ENCODE measurements at places on chromosomes 3 and 15.
A peak's percentile ranks its signal among the peaks of the same experiment; 100 is the strongest.

DNA sequence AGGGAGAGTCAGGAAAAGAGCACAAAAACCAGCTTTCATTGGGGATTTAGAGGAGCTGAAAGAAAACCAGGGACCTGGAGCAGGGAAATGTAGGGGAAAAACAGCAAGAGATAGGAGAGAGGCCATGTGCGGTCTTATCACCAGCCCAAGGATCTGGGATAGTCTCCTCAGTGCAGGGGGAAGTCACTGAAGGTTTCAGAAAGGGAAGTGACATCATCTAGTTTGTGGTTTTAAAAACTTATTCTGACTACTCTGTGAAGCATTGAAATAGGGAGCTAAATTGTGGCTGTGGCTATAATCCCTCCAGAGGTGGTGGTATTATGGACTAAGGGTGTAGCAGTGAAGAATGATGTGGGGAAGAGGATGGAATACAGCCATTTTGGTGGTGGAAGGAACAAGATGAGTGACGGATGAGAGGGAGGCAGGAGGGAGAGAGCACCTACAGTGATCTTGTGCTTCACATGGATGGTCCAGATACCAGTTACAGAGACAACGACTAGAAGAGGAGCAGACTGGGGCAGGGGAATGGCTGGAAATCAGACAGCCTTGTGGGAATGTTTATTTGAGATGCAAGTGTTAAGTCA is 72.7 kb downstream of the HMG20A start:
- H3K4me3 ChIP-seq, result no peak overlapping the region
- no peak overlapping the region for H3K27ac ChIP-seq
- no peaks in the 10 kb centered on the region for H3K27me3 ChIP-seq
- peaks cover 45% of the 10 kb centered on the region for H3K4me1 ChIP-seq

- no peak overlapping the region for H3K4me3 ChIP-seq
- H3K4me1 ChIP-seq, result no peaks in the 10 kb centered on the region
- H3K27me3 ChIP-seq, result no peaks in the 10 kb centered on the region
- no peak for DNase-seq
- no peaks in the 10 kb centered on the region for H3K36me3 ChIP-seq
- no peak overlapping the region for H3K27ac ChIP-seq
Observed at GRCh38 chr3:53554559-53555067, 60.2 kb downstream of the CACNA1D start.

DNA sequence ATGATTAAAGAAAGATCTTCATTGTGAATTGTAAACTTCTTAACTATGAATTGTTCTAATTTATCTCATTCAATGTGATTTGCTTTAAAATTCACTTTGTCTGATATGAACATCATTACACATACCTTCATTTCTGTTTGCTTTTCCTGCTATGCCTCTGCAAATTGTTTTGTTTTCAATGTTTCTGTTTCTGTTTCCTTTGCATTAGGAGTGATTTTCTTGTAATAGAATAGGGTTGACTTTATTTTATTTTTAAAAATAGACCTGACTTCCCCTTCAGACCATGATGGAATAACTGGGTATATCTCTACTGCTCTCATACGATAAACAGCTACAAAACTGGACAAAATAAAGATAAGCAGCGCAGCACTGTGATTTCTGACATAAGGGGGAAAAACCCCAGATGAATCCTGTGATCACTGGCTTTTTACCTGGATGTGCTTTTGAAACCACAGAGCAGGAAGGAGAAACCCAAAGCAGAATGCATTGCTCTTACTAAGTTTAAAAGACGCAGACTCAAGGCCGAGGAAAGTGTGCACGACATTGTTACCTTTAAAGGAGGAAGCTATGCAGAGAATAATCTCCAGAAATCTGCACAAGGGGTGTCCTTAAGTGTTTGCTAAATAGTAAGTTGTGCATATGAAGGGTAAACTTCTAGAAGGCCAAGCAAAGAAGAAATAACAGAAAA is 420.2 kb downstream of the TBC1D5 start:
- H3K36me3 ChIP-seq, result no peaks in the 10 kb centered on the region
- no peak overlapping the region for H3K4me3 ChIP-seq
- no peaks in the 10 kb centered on the region for H3K4me1 ChIP-seq
- DNase-seq, result no peak
- no peaks in the 10 kb centered on the region for H3K27me3 ChIP-seq

GRCh38 chr15:99155961-99156443 is 51.1 kb downstream of the SYNM start:
- H3K27ac ChIP-seq, result no peak overlapping the region
- H3K27me3 ChIP-seq, result no peaks in the 10 kb centered on the region
- DNase-seq, result no peak
- H3K36me3 ChIP-seq, result peaks cover 5% of the 10 kb centered on the region
- no peaks in the 10 kb centered on the region for H3K4me1 ChIP-seq

DNA sequence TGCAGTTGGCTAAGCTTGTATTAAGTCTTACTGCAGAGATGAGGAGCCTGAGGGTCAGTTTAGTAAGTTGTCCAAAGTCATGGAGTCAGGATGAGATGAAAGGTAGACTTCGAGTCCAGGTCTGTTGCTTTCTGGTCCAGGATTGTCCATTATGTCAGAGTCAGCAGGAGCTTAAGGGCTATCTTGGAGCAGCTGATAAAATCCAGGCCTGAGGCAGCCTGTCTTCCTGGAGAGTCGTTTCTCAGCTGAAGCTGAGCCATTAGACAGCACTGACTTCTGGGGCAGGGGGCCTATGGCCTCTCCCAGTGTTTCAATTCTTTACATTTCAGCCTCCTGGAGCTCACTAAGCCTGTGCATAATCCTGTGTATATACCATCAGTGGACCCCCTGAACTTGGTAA is 219.5 kb upstream of the GAP43 start:
- no peaks in the 10 kb centered on the region for H3K27me3 ChIP-seq
- no peaks in the 10 kb centered on the region for H3K36me3 ChIP-seq
- no peak overlapping the region for H3K4me3 ChIP-seq
- peaks cover 27% of the 10 kb centered on the region for H3K4me1 ChIP-seq
- DNase-seq, result no peak

DNA sequence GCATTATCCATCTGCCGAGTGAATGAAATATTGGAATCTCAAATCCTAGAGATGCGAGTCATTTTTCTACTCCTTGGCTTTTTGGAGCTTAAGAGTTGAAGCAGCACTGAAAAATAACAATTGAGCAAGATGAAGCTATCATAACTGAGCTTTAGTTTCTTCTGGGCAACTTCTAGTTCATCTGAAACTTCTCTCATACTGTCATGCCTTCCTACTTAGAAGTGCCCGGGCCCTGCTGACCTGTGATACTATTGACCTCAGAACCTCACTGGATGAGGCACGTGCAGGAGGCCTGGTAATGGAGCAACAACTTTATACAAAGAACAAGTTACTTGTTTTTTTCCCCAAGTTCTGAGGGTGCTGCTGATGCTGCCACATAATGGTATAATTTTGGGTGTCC is 48.5 kb upstream of the P3H2 start:
- H3K4me3 ChIP-seq, result no peak overlapping the region
- peaks cover 12% of the 10 kb centered on the region for H3K4me1 ChIP-seq
- H3K27me3 ChIP-seq, result no peaks in the 10 kb centered on the region
- H3K36me3 ChIP-seq, result no peaks in the 10 kb centered on the region

DNA sequence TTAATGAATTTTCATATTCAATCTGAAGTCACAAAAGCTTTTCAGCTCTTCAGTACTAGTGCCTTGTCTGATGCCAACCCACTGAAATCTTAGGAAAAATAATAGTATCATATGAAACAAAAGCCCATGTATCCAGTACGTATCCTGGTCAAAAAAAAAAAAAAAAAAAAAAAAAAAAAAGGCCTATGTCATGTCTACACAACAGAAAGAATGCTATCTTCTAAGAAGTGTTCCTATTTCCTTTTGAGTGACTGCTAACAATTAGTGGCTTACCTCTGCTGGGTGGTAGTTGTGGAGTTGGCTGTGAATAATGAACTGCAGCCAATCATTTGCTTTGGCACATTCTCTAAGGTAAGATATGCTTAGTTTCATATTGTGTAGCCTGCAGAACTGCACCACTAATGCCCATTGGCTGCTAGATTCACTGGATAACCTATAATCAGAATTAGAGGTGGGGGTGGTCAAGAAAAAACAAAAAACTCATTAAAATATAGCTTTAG is 59.6 kb downstream of the EIF3J start:
- H3K36me3 ChIP-seq, result peaks cover 40% of the 10 kb centered on the region
- no peaks in the 10 kb centered on the region for H3K27me3 ChIP-seq
- DNase-seq, result no peak
- H3K4me1 ChIP-seq, result no peaks in the 10 kb centered on the region

GRCh38 chr15:36970522-36970921 is 129.8 kb downstream of the MEIS2 start:
- H3K4me1 ChIP-seq, result no peaks in the 10 kb centered on the region
- H3K4me3 ChIP-seq, result no peak overlapping the region
- no peak overlapping the region for H3K27ac ChIP-seq
- no peaks in the 10 kb centered on the region for H3K27me3 ChIP-seq

DNA sequence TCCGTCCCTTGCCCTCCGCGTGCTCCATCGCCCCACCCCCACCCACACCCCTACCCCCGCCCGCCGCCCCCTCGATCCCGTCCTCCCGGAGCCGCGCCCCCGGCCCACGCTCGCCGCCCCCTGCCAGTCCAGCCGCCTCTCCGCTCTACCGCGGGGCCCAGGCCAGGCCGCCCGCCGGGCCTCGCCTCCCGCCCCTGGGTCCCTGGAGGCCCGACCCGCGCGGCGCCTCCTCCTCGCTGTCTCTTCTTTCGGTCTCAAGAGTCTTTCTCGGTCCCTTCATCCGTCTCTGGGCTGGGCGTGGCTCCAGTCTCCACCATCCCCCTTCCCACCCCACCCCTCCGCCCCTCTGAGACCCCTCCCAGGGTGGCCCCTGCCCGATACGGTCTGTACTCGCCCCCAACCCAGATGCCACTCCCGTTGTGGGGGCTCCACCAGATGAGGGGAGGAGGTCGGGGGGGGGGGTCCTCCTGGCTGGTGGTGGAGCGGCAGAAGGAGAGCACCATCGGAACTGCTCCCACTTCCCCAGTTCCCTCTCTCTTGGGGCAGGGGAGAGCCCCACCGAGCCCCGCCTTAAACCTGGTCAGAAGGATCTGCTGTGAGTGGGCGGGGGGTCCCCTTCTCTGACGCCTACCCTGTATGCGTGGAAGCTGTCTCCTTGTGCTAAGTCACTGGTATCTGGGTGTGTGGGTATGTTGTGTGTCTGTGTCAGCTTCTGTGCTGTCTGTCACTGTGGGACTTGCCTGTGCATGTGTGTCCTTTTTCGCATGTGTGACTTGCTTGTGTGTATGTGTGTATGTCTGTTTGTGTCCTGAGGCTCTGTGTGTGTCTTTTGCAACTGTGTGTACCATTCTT is 1.0 kb downstream of the PRKCD start:
- H3K4me3 ChIP-seq, result peak overlapping the region; percentile 95
- DNase-seq, result no peak
- peak overlapping the region; percentile 86 for H3K27ac ChIP-seq
- H3K27me3 ChIP-seq, result no peaks in the 10 kb centered on the region

DNA sequence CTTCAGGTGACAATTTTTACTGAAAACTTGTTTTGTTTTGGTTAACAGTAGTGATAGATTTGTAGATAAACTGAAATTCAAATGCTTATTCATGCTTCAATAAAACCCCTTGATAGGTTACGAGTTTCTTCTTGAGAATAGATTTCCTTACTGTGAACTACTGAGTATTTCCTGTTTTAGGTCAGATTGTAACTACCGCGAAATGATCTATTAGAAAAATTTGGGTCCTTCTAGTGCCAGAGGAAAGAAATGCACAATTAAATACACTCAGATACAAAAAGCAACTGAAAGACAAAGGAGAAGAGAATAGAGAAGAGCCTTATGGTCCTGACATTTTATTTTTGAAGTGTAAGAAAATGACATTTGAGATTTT is 251.7 kb upstream of the TBL1XR1 start:
- DNase-seq, result no peak
- no peak overlapping the region for H3K27ac ChIP-seq
- H3K4me1 ChIP-seq, result peaks cover 8% of the 10 kb centered on the region
- H3K36me3 ChIP-seq, result no peaks in the 10 kb centered on the region

DNA sequence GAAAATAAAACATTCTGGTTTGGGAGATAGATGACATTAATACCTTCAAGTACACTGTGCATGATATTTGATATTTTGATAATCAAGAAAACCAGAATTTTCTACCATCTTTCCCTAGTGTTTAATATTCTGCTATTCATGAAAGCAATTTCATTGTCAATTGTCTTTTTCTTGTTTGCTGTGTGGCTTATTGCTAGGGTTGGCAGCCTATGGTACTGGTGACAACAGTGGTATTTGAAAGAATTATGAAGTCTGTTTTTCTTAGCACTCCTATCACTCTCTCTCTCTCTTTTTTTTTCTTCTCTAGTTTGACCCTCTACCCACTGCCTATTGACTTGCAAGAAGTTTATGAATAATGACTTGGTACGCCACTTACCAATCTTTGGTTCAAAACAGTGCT is 15.4 kb downstream of the RNF13 start:
- H3K27me3 ChIP-seq, result no peaks in the 10 kb centered on the region
- H3K36me3 ChIP-seq, result no peaks in the 10 kb centered on the region
- peaks cover 12% of the 10 kb centered on the region for H3K4me1 ChIP-seq
- no peak for DNase-seq
- no peak overlapping the region for H3K27ac ChIP-seq
- no peak overlapping the region for H3K4me3 ChIP-seq

DNA sequence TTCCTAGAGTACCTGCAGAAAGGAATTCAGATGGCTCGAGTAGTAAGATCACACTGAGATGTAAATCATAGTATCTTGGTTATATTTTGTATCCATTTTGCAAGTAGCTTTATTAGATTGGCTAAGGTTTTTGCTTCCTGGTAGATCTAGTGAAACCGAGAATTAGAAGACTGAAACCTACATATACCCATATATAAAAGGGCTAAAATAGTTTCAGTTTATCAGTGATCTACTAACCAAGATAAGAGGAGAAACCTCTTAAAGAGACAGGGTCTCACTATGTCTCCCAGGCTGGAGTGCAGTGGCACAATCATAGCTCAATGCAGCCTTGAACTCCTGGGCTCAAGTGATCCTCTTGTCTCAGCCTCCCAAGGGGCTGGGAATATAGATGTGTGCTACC is 135.3 kb downstream of the PCCB start:
- H3K27me3 ChIP-seq, result no peaks in the 10 kb centered on the region
- no peak overlapping the region for H3K4me3 ChIP-seq
- H3K36me3 ChIP-seq, result no peaks in the 10 kb centered on the region
- no peak overlapping the region for H3K27ac ChIP-seq
- no peak for DNase-seq

DNA sequence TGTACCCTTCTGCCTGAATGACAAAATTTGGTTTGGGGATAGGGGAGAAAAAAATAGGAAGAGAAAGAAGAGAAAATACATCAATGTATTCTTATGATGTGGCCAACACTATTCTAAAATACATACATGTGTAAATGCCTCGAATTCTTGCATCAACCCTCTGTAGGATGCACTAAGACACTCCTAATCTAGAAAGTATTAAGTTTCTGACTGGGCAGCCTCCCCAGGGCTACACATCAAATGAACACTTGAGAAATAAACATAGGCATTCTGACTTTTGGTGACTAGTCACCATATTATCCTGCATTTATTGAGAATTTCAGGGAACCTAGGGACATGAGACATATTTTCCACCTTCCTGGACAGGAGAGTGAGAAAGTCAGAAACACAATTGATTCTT is 109.2 kb downstream of the CPNE4 start:
- no peak for DNase-seq
- H3K4me3 ChIP-seq, result no peak overlapping the region
- no peak overlapping the region for H3K27ac ChIP-seq
- no peaks in the 10 kb centered on the region for H3K36me3 ChIP-seq
- no peaks in the 10 kb centered on the region for H3K27me3 ChIP-seq
- no peaks in the 10 kb centered on the region for H3K4me1 ChIP-seq
